ENCODE measurements at places on chromosomes 5 and 9.
A peak's percentile ranks its signal among the peaks of the same experiment; 100 is the strongest.

- peak; percentile 83 for DNase-seq
Observed at GRCh38 chr9:136643596-136644342, 18.9 kb upstream of the EGFL7 start.

- no peak for DNase-seq
Observed at GRCh38 chr5:172600571-172600970, 40.5 kb upstream of the NEURL1B start.

DNA sequence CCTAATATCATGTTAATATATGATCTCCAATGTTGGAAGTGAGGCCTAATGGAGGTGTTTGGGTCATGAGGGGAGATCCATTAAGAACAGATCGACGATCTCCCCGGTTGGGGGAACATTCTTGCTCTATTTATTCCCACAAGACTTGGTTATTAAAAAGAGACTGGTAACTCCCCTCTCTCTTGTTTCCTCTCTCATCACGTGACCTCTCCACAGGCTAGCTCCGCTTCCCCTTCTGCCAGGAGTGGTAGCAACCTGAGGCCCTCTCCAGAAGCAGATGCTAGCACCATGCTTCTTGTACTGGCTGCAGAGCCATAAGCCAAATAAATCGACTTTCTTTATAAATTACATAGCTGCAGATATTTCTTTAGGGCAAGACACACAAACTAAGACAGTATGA, 794.4 kb downstream of the MTRR start:
- DNase-seq, result no peak

GRCh38 chr5:150783422-150783928, 4.9 kb downstream of the SMIM3 start:
- DNase-seq, result peak; percentile 72

DNA sequence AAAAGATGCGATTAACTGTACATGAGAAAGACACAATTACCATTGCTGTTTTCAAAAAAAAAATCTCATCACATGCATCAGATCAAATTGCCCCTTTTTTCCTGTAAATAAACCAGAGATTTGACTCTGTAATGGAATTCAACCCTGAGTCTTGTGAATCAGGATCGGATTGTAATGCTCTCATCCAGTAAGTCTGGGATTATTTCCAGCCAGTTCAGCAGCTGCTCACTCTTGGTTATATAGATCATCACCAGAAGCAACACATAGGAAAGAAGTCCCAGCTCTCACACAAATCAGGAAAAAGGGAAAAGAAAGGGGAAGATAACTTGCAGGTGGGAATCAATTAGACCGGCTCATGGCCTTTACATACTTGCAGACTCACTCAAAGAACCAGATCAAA, 97.8 kb upstream of the SPOCK1 start:
- no peak for DNase-seq

DNA sequence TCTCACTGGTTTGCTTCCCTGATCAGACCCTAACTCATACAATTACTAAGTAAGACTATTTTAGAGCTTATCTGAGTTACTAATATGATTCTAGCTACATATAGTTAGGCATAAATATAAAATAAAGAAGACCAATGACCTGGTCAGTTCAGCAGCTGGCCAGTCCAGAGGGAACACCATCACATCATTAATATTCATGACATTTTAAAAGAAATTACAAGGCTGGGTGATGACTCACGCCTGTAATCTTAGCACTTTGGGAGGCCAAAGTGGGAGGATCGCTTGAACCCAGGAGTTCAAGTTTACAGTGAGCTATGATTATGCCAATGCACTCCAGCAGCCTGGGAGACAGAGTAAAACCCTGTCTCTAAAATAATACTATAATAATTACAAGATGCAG, 37.0 kb upstream of the CDC42SE2 start:
- DNase-seq, result no peak

DNA sequence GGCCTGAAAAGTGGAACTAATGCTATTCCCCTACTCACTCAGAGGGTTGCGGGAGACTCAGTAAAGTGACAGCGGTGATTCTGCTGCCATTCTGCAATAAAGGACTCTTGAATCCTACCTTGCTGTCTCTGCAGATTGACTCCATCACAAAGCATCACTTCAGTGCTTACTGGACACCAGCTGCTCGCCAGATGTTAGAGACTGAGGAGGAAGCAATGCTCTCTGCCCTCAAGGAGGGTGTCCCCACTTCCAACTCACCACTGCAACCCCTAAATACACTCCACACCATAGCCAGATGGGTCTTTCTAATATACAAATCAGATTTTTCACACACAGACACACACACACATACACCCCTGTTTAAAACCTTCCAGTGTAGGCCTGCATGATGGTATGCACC, 21.4 kb downstream of the TTLL11 start:
- no peak for DNase-seq

DNA sequence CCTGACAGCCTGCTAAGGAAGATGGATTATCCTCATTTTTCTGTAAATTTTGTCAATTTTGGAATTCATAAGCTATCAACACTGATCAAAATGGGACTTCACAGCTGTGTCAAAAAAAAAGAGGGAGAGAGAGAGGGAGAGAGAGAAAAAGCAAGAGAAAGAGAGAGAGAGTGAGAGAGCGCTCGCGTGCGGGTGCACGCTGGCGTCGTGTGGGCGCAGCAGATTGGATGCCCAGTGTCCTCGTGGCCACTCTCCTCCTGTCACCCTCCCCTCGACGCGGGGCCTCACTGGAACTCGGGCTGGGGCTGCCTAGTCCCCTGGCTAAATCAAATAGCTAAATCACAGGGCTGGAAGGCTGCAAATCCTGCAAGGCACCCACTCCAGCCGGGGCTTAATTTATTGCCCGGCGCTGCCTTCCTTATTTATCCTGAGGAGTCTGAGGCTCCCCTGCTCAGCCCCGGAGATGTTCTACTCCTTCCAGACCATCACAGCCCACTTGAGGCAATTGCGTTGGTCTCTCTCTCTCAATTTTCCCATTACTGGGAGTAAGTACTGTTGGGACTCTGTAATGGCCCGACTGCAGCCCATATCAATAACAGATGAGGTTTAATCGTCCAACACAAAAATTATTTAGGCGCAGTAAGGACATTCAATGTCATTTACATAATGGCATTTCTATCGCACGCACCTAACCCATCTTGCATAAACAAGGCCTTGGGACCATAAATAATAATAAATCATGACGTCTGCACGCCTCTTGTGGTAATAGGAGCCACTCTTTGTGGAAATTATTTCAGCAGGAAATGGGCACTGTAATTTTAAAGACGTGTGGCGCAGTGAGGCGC, 94.2 kb downstream of the PAX5 start:
- DNase-seq, result no peak

DNA sequence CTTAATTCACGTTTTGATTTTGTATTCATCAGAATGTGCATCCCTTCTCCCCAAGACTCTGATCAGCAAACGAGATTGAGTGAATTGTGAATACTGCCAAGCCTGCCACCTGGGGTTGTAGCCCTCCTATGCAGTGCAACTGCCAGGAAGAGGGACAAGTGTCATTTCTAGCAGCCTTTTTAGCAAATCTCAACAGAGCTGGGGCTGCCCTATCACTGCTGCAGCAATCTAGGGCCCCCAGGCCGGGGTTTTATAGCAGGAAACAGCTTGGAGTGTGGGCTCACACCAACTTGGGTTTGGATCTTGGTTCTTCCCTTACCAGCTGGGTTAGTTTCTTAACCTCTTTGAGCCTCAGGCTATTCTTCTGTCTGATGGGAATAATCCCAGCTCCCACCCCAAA, 4.0 kb downstream of the CSF1R start:
- DNase-seq, result no peak

DNA sequence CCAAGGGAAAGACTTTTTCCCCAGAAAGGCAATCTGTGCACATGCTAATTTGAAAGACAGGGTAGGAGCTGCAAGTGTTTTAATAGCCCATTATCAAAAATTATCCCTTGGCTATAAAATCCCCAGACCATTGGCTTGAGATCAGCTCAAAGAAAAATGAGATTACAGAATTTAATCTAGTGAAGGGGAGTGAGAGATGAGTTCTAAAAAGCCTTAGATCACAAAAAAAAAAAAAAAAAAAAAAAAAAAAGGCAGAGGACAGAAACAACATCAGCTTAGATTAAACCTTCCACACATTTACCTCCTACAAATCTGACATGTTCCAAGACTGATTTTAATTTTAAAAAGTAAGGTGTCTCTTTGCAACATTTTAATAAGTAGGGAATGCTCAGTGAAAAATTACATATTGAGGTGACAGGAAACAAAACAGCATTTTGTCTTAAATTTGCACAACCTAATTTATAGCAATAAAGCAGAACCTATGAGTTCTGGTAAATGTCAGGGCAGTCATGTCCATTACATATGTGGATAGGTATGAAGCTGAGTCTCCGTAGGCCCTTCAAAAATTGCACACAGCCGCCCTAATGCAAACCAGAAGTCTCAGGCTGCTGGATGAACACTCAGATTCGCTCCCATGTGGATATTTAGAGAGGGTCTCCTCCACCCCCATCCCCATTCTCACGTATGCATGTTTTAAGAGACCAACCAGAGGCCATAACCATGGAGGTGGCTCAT, 43.4 kb downstream of the NFIB start:
- no peak for DNase-seq

All from suppressor macrophage treated with lipopolysaccharide for 4 hours (primary cell).